ENCODE measurements at places on chromosomes 4 and X. TPM values are rescaled to one million over a fixed set of nuclear protein-coding genes. Genes with fewer than 3 reads are reported as not detected.

Gene CYLC1
- not detected for total RNA-seq

DNA sequence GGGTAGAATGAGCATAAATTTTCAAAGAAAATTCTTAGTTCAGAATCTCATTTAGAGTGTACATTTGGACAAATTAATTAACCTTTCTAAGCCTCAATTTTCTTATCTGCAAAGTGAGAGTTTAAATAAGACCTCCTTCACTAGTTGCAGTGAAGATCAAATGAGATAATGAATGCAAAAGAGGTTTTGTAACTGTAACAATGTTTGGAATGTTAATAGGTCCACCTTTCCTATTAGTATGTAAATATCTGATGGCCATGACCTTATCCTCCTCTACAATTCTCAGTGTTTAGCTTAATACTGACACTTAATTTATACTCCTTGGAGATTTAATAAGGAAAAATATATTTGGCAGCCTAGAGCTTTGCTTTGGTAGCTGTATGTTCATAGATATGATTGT is 138.8 kb downstream of the GABRG1 start:
- no peaks in the 10 kb centered on the region for H3K36me3 ChIP-seq
- H3K27me3 ChIP-seq, result no peaks in the 10 kb centered on the region
- H3K4me3 ChIP-seq, result no peak overlapping the region
- H3K27ac ChIP-seq, result no peak overlapping the region

Gene TCEAL7
- total RNA-seq, result not detected

Gene TLR1
- total RNA-seq, result 9.8 TPM

DNA sequence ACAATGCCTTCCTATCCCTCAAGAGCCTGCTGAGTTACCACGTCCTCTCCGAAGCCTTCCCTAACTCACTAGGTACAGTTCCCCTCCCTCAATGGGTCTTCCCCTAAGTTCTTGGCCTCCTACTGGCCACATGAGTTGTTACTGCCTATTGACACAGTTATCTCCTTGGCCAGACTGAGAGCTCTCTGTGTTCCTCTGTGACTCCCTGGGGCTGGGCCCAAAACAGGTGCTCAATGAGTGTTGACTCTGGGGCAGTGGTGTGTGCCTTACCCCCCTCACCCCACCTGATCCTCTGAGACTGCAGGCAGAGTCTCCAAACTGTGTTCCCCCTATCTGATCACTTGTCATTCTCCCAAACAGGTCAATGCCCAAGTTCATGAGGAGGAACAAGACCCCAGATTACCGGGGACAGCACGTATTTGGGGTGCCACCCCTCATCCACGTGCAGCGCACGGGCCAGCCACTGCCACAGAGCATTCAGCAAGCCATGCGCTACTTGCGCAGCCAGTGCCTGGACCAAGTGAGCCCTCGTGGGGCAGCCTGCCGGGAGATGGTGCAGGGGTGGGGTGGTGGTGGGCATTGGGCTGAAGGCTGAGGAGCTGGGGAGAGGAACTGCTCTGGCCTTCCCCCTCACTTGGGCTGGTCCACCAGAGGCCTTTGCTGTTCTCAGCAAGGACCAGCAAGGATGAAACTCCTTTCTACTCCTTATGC is 72.6 kb downstream of the STARD8 start:
- no peaks in the 10 kb centered on the region for H3K27me3 ChIP-seq
- H3K4me1 ChIP-seq, result no peaks in the 10 kb centered on the region
- no peak overlapping the region for H3K4me3 ChIP-seq
- DNase-seq, result no peak
- H3K36me3 ChIP-seq, result no peaks in the 10 kb centered on the region

- DNase-seq, result no peak
- no peaks in the 10 kb centered on the region for H3K27me3 ChIP-seq
- no peak overlapping the region for H3K27ac ChIP-seq
- H3K4me1 ChIP-seq, result no peaks in the 10 kb centered on the region
- no peaks in the 10 kb centered on the region for H3K36me3 ChIP-seq
Measured at GRCh38 chr4:185859111-185859510, 47.1 kb upstream of the SORBS2 start.

Gene RIBC1
- total RNA-seq, result 1.8 TPM

Gene CT47A7
- not detected for total RNA-seq

Gene TXK
- total RNA-seq, result 58.0 TPM

GRCh38 chrX:19350941-19351384 is 7.2 kb downstream of the PDHA1 start:
- H3K4me1 ChIP-seq, result peaks cover 6% of the 10 kb centered on the region
- no peaks in the 10 kb centered on the region for H3K27me3 ChIP-seq
- no peak for DNase-seq
- peaks cover 50% of the 10 kb centered on the region for H3K36me3 ChIP-seq

Gene RGN
- not detected for total RNA-seq

Gene GC
- total RNA-seq, result not detected

Gene TMA16
- 10.4 TPM for total RNA-seq

Gene GUCY1A1
- 1.9 TPM for total RNA-seq

- H3K27ac ChIP-seq, result no peak overlapping the region
- no peaks in the 10 kb centered on the region for H3K36me3 ChIP-seq
- no peak overlapping the region for H3K4me3 ChIP-seq
- H3K4me1 ChIP-seq, result no peaks in the 10 kb centered on the region
Measured at GRCh38 chrX:16979226-16979625, 32.8 kb downstream of the REPS2 start.

- H3K4me3 ChIP-seq, result no peak overlapping the region
- no peak for DNase-seq
- H3K4me1 ChIP-seq, result no peaks in the 10 kb centered on the region
- H3K27ac ChIP-seq, result no peak overlapping the region
- H3K36me3 ChIP-seq, result no peaks in the 10 kb centered on the region
Measured at GRCh38 chr4:187294861-187295260, 571.2 kb upstream of the FAT1 start.

DNA sequence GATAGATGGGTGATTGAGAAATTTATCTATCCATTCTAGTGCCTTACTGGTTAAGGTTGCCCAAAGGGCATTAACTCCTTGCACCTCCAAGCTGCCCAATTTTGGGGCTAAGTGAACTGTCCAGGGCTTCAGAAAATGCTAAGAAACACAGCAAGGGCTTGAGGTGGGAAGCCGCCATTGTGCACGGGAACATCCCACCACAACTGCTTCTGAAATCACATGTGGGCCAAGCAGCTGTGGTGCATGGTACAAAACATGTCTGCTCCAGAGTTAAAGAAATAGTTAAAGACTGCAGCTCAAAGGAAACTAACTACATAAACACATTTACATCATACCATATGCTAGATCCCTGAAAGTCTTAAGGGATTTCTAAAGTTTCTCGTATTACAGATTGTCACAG is 144.3 kb upstream of the NDST3 start:
- H3K36me3 ChIP-seq, result no peaks in the 10 kb centered on the region
- DNase-seq, result no peak
- H3K27ac ChIP-seq, result no peak overlapping the region

Gene MAGEC1
- total RNA-seq, result not detected

- H3K4me1 ChIP-seq, result peaks cover 26% of the 10 kb centered on the region
- peaks cover 70% of the 10 kb centered on the region for H3K36me3 ChIP-seq
- peak overlapping the region; percentile 55 for H3K27ac ChIP-seq
- no peaks in the 10 kb centered on the region for H3K27me3 ChIP-seq
Measured at GRCh38 chr4:102598086-102598761, 97.1 kb downstream of the NFKB1 start.

Gene BRS3
- not detected for total RNA-seq

DNA sequence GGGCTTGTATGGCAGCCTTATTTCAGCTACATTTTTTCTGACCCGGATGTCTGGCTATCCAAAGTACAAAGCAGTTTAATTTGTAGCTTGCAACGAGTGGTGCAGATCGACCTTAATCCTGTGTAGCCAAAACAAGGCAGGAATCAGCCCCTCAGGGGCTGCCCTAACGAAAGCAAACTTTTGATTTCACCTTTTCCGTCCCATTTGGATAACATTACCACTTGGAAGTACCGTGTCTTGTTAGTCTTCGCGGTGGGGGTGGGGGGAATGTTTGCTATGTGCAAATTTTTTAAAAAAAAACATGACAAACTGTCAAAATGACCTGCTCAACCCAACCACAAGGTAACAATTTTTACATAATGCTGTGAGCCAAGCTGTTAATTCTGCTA is 766 bp upstream of the DNAJB14 start:
- no peak for DNase-seq
- H3K36me3 ChIP-seq, result no peaks in the 10 kb centered on the region
- H3K4me1 ChIP-seq, result peaks cover 63% of the 10 kb centered on the region

DNA sequence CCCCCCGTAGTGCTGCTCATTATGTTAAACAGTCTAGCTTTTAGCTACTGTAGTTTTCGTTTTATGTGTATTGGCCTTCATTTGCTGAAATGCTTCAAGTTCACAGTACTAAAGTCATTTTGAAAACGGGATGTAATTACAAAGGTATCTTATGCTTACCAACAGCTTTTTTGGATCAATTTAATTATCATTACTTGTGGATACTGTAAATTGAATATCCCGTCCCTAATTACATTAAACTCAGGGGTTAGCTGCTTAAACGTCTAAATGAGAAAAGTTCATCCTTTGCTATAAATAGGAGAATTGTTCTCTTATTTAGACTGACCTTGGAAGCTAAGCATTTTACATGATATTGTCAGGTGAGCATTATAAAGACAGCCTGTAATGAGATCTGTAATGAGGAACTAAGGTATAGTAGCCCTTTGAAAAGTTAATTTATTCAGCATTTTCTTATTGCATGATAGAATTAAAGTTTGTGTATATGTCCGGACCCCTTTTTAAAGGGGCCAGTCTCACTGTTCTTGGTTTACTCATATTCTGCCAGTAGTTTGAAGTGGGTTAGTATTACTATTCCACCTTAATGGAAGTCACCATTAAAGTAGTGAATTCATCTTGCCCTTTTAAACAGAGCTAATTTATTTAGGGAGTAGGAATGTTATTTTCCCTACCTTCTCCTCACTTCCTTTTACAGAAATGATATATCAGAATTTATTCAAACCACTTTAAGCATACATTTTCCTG is 252.6 kb downstream of the TENM3 start:
- no peak overlapping the region for H3K4me3 ChIP-seq
- DNase-seq, result no peak
- H3K27ac ChIP-seq, result no peak overlapping the region
- no peaks in the 10 kb centered on the region for H3K36me3 ChIP-seq

DNA sequence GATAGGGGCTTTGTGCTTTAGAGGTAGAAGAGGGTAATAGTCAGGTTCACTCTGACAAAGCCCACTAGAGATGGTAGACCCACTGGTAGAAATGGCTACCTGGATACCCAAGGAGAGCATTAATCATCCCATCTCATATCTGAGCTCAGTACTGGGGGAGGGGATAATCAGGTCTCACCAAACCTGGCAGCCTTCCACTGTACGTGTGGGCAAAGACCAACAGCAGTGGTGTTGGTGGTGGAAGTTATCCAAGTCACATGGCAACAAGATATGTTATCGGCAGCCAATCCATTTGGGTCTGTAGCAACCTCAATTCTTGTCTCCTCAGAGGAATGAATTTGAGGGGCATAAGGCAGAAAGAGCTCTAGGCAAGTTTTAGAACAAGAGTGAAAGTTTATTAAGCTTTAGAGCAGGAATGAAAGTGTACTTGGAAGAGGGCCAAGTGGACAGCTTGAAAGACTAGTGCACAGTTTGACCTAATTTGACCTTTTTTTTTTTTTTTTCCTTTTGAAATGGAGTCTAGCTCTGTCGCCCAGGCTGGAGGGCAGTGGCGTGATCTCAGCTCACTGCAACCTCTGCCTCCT is 67.0 kb upstream of the CXCL13 start:
- no peaks in the 10 kb centered on the region for H3K4me1 ChIP-seq
- DNase-seq, result no peak
- no peak overlapping the region for H3K27ac ChIP-seq
- H3K4me3 ChIP-seq, result no peak overlapping the region

Gene PRKG2
- total RNA-seq, result 1.9 TPM

Gene SSX4
- not detected for total RNA-seq

Gene HS6ST2
- total RNA-seq, result not detected

Gene ODAPH
- not detected for total RNA-seq

- H3K4me3 ChIP-seq, result no peak overlapping the region
- no peak overlapping the region for H3K27ac ChIP-seq
- H3K27me3 ChIP-seq, result peaks cover 2% of the 10 kb centered on the region
- no peaks in the 10 kb centered on the region for H3K4me1 ChIP-seq
Measured at GRCh38 chr4:5211282-5211839, 160.1 kb downstream of the STK32B start.

Gene GRIA2
- total RNA-seq, result not detected

GRCh38 chrX:150525061-150525919 is 43.1 kb upstream of the MTM1 start:
- no peaks in the 10 kb centered on the region for H3K27me3 ChIP-seq
- no peaks in the 10 kb centered on the region for H3K36me3 ChIP-seq
- H3K4me3 ChIP-seq, result no peak overlapping the region
- no peaks in the 10 kb centered on the region for H3K4me1 ChIP-seq
- H3K27ac ChIP-seq, result no peak overlapping the region

- no peaks in the 10 kb centered on the region for H3K27me3 ChIP-seq
- no peaks in the 10 kb centered on the region for H3K36me3 ChIP-seq
- no peak for DNase-seq
- H3K27ac ChIP-seq, result no peak overlapping the region
- no peaks in the 10 kb centered on the region for H3K4me1 ChIP-seq
- H3K4me3 ChIP-seq, result no peak overlapping the region
Measured at GRCh38 chr4:151822331-151822730, 61.5 kb upstream of the GATB start.

Gene SLC26A1
- total RNA-seq, result 0.37 TPM

DNA sequence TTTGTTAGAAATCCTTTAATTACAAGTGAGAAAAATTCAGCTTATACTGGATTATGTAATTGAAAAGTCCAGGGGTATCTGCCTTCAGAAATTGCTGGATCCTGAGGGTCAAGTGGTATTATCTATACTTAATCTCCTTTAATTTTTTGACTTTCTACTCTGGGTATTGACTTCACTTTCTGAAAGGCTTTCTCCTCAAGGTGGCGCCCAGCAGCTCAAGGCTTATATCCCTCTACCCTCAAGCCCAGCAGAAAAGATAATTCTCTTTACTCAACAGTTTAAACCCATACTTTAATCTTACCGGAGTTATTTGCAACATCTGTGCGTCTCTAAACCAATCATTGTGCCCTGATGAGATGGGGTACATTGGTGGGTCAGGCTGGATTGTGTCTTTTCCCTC is 129.5 kb downstream of the LARP7 start:
- no peaks in the 10 kb centered on the region for H3K36me3 ChIP-seq
- H3K4me3 ChIP-seq, result no peak overlapping the region
- H3K27me3 ChIP-seq, result no peaks in the 10 kb centered on the region
- H3K4me1 ChIP-seq, result no peaks in the 10 kb centered on the region
- H3K27ac ChIP-seq, result no peak overlapping the region

DNA sequence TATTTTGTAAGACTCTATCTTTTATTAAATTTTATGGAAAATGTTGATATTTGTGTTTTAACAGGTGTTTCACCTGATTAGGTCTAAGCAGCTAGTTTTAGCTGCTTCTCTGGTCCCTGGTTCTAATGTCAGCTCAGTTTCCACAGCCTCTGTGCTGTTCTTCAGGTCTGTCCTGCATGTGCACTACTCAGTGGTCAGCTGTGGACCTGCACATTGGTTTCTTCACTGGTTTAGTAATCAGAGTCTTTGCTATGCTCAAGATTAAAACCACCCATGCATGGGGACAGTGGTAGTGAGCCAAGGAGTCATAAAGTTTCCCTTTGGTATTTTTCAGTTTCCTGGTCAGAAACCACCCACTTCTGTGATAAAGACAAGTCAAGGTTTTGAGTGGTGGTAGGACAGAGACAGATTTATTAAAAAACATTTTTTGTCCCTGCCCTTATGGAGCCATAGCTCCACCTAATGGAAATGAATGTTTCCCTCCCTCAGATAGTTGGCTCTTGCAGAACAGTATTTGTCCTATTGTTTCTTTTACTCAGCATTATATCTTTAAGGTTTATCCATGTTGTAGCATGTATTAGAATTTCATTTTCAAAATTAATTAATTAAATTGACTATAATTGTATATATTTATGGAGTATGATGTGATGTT is 36.8 kb upstream of the VBP1 start:
- no peaks in the 10 kb centered on the region for H3K4me1 ChIP-seq
- H3K36me3 ChIP-seq, result no peaks in the 10 kb centered on the region
- DNase-seq, result no peak
- H3K4me3 ChIP-seq, result no peak overlapping the region
- no peak overlapping the region for H3K27ac ChIP-seq

Gene ATP8A1
- 49.9 TPM for total RNA-seq
